H9 (cell line): ENCODE measurements at places on chromosomes 5 and 9. TPM values are rescaled to one million over a fixed set of nuclear protein-coding genes. Genes with fewer than 3 reads are reported as not detected.

Gene COL5A1
- 8.6 and 9.5 TPM in 2 replicates for total RNA-seq

Gene TMC1
- 2.4 and 2.5 TPM in 2 replicates for total RNA-seq

Gene SLC1A1
- 4.2 and 4.7 TPM in 2 replicates for total RNA-seq

Gene FOXD4
- total RNA-seq = 0.20 and 0.22 TPM in 2 replicates

DNA sequence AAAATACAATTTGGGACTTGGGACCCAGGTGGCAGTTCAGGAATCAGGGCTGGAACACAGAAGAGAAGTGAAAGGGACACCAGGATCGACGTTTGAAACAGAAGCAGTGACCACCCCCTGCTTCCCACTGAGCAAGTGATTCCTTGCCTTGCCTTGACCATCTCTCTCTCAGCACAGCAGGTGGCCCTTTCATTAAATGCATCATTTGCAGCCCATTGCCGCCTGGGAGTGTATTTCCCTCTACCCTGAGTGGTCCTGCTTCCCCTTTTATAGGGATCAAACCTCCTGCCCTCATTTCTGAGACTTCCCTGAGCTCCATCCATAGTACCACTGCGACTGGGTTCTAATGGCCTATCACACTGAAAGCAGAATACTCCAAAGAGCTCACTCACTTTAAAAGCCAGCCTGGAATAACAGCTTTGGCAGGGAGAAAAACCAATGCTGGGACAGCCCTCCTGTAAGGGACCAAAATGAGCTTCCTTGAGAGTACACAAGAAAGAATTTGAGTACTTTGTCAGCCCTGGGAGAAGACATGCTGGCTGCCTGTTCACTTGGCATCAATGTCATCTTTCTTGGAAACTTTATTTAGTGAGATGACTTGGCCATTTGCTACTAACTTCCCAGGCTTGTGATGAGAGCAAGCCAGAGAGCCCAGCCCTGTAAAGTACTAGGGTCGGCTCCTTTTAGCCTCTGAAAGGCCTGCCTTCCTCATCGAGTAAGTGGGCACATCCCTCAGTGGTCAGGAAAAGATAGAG lies 149.7 kb downstream of the SLIT3 start:
- H3K27me3 ChIP-seq = no peaks in the 10 kb centered on the region
- no peak overlapping the region for H3K27ac ChIP-seq
- DNase-seq = no peak
- no peaks in the 10 kb centered on the region for H3K36me3 ChIP-seq
- peaks cover 4% of the 10 kb centered on the region; the same call in 1 of the 2 replicates for H3K4me1 ChIP-seq
- no peak overlapping the region for H3K4me3 ChIP-seq

- peaks cover 2% of the 10 kb centered on the region; the same call in 1 of the 2 replicates for H3K27me3 ChIP-seq
- H3K4me1 ChIP-seq = no peaks in the 10 kb centered on the region
Measured at GRCh38 chr5:135448071-135448739, 1.1 kb upstream of the DCANP1 start.

GRCh38 chr9:1077616-1078015 lies 27.5 kb downstream of the DMRT2 start:
- no peak for DNase-seq
- no peak overlapping the region for H3K27ac ChIP-seq
- H3K4me3 ChIP-seq = no peak overlapping the region
- H3K36me3 ChIP-seq = no peaks in the 10 kb centered on the region; the same call in 1 of the 2 replicates
- H3K4me1 ChIP-seq = no peaks in the 10 kb centered on the region

DNA sequence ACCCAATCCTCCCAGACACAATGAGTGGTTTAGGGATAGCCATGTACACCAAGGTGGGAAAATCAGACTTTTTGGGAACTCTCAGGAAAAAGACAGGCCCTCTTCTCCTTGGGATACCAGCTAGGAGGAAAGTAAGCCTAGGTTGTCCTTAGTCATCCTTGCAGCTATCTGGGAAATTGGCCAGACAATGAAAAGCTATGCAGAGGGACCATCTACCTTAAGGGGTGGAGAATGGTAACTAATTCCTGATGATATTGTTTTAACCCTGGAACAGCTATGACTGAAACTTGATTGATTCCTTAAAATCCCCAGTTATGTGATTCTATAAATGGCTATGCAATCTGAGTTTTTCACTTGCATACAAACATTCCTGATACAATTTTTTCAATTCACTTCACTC lies 88.9 kb upstream of the BNC2 start:
- peaks cover 4% of the 10 kb centered on the region; the same call in 1 of the 2 replicates for H3K36me3 ChIP-seq
- H3K27me3 ChIP-seq = no peaks in the 10 kb centered on the region
- H3K4me3 ChIP-seq = no peak overlapping the region
- H3K4me1 ChIP-seq = no peaks in the 10 kb centered on the region

GRCh38 chr5:11357928-11358327 lies 546.3 kb downstream of the CTNND2 start:
- no peaks in the 10 kb centered on the region for H3K36me3 ChIP-seq
- H3K27ac ChIP-seq = no peak overlapping the region
- H3K4me1 ChIP-seq = no peaks in the 10 kb centered on the region
- H3K4me3 ChIP-seq = no peak overlapping the region
- DNase-seq = no peak
